Right renal pelvis (tissue), 4 donors: ENCODE measurements at places on chromosomes 4 and X. TPM values are rescaled to one million over a fixed set of nuclear protein-coding genes. Genes with fewer than 3 reads are reported as not detected.

Gene CHRDL1
- polyA plus RNA-seq, result 11.1 TPM

Gene LRAT
- 1.8 TPM for polyA plus RNA-seq

Gene GPR34
- polyA plus RNA-seq, result 5.5 TPM

Gene MAGEA2B
- not detected for polyA plus RNA-seq

Gene FAM9C
- polyA plus RNA-seq, result 0.16 TPM

GRCh38 chr4:74114234-74114633 is 15.2 kb upstream of the CXCL2 start:
- DNase-seq, result no peak
